ENCODE measurements at places on chromosomes 7 and 10.
A peak's percentile ranks its signal among the peaks of the same experiment; 100 is the strongest.

DNA sequence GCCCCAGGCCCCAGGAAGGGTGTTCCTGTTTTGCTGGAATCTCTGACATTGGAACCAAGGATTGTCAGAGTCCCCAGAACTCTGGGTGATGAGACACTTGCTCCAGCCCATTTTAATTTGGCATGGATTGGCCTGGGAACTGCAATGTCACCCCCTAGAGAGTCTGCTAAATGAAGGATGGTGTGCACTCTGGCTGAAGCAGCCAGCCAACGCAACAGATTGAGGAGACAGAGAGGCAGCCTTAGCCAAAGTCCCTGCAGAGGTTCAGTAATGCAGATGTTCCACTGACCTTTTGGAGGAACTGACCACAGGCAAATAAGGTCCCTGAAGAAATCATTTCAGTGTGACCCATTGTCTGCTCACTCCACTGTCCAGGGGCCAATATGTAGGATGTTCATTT, 13.4 kb downstream of the LRRC18 start:
- no peak for DNase-seq

DNA sequence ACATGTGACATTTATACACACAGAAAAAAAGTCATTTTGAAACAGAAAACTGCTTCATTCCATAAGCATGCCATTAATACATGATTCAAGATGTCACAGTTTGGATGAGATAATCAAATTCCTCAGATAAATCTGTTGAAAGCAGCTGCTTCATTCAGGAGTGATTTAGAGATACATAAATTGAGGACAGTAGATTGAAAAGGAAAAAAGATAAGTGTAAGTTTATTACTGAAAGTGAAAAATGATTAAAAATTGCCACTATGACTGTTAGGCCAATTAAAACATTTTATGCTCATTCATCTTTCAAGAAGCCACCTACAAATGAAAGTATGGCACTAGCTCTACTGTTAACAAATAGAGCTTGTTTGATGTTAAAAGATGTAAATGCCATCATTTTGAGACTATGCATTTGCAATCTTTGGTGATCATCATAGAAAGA, 136.9 kb upstream of the CDK6 start:
- DNase-seq = no peak

DNA sequence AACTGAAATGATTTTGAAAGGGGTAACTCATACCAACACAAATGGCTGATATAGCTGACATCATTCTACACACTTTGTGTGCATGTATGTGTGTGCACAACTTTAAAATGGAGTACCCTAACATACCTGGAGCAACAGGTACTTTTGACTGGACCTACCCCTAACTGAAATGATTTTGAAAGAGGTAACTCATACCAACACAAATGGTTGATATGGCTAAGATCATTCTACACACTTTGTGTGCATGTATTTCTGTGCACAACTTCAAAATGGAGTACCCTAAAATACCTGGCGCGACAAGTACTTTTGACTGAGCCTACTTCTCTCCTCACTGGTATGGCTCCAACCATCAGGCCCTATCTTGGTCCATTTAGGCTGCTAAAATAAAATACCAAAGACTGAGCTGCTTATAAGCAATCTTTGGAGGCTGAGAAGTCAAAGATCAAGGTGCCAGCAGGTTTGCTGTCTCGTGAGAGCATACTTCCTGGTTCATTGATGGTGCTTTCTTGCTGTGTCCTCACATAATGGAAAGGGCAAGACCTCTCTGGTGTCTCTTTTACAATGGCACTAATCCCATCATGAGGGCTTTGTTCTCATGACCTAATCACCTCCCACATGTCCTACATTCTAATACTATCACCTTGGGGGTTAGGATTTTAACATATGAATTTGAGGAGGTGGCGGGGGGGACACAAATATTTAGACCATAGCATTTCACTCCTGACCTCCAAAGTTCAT, 173.3 kb downstream of the CFTR start:
- DNase-seq = no peak

GRCh38 chr10:15540727-15541126, 169.6 kb upstream of the FAM171A1 start:
- no peak for DNase-seq

GRCh38 chr10:104144931-104145330, 23.0 kb downstream of the SFR1 start:
- no peak for DNase-seq

GRCh38 chr7:98294798-98295382, 13.4 kb downstream of the BRI3 start:
- peak; percentile 60 for DNase-seq

DNA sequence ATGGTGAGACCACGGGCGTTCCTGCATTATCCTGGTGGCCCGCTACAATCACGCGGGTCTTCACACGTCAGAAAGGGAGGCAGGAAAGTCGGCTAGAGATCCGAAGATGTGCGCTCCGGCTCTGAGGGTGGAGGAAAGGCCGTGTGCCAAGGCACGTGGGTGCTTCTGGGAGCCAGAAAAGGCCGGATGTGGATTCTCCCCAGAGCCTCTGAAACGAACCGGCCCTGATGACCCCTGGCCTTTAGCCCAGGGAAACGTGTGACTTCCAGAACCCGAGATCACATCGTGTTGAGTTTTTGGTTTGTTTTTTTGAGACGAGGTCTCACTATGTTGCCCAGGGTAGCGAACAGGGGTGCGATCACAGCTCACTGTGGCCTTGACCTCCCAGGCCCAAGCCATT, 244.2 kb downstream of the ELFN1 start:
- no peak for DNase-seq

DNA sequence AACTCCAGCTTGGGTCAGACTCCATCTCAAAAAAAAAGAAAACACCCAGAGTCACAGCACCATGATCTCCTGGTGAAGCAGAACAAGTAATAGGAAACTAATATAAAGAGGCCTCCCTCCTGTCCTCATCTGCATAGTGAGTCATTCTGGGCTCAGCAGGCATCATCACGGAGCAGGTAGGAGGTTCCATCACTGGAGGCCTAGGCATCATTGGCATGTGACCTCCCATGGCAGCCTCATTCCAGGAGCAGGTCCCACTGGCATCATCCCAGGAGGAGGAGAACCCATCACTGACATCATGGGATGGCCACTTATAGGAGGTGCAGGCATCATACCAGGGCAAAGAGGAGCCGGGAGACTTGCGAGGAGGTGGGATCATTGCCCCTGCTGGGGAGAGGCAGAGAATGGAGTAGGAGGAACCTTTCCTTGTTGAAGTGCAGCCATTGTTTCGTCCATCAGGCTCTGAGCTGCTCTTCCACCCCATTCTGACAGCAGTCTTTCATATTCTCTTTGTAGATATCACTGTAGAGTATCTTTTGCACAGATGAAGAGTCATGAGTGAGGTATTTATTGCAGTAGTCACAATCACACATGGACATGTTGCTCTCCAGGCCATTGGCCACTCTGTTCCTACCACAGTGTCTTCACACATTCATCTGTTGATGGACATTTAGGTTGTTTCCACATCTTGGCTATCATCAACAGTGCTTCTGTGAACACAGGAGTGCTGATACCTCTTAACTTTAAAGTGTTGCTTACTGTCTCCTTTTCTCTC, 73.8 kb downstream of the OSBPL3 start:
- no peak for DNase-seq

DNA sequence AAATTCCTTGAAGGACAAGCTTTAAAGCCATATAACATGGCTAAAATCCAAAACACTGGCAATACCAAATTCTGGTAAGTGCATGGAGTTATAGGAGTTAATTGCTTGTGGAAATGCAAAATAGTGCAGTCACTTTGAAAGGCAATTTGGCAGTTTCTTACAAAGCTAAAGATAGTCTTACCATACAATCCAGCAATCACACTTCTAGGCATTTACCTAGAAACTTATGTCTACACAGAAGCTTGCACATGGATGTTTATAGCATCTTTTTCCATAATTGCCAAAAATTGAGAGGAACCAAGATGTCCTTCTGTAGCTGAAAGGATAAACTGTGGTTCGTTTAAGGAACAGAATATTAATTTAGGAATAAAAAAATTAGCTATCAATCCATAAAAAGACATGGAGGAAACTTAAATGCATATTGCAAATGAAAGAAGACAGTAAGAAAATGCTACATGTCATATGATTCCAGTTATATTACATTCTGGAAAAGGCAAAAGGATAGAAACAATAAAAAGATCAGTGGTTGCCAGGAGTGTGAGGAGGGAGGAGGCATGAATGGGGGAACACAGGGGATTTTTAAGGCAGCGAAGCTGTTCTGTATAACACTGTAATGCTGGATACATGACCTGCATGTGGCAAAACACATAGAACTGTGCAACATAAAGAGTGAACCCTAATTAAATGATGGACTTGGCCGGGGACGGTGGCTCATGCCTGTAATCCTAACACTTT, 51.9 kb downstream of the GNAT3 start:
- DNase-seq = no peak

GRCh38 chr10:90977855-90978486, 57.1 kb upstream of the ANKRD1 start:
- DNase-seq = no peak

GRCh38 chr10:70617798-70618568, 15.4 kb upstream of the PRF1 start:
- DNase-seq = no peak

DNA sequence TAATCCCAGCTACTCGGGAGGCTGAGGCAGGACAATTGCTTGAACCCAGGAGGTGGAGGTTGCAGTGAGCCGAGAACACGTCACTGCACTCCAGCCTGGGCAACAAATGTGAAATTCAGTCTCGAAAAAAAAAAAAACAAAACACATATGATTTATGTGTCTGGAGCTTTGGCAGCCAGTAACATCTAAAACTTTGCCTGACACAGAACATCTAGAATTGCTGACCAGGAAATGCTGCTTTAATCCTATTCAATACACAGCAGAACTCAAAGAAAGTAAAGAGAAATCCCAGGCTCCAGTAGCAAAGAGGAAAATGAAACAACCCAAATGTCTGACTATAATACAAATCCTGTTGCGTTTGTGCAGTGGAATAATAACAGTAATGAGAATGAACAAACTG, 4.5 kb upstream of the CCDC6 start:
- no peak for DNase-seq

- no peak for DNase-seq
Measured at GRCh38 chr7:66118603-66119002, 4.0 kb downstream of the CRCP start.

- no peak for DNase-seq
Measured at GRCh38 chr10:14466257-14466656, 135.5 kb upstream of the FRMD4A start.

DNA sequence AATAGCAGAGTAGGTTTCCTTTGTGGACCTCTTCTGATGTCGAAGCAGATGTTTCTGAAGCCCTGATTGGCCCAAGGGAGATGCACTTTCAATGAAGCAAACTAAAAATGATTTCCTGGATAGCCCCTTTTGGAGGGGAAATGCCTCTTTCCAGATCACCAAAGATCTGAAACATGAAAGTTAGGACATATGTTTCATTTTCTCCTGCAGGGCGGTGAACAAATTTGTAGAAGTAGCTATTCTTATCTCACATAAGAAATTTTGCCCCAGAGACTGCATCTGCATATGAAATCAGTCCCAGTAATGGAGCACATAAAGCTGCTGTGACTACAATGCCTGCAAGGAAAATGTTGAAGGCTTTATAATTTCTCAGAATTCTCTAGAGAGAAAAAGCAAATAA, 56.0 kb downstream of the THSD7A start:
- no peak for DNase-seq

GRCh38 chr7:150978126-150978789, at the start of gene KCNH2:
Gene KCNH2, minus strand, starts transcription at chr7:150978321. Its CDS starts 408 bp downstream, at chr7:150977913.
- peak; percentile 56 for DNase-seq

- no peak for DNase-seq
Measured at GRCh38 chr7:102132209-102132752, 154.4 kb upstream of the SH2B2 start.

DNA sequence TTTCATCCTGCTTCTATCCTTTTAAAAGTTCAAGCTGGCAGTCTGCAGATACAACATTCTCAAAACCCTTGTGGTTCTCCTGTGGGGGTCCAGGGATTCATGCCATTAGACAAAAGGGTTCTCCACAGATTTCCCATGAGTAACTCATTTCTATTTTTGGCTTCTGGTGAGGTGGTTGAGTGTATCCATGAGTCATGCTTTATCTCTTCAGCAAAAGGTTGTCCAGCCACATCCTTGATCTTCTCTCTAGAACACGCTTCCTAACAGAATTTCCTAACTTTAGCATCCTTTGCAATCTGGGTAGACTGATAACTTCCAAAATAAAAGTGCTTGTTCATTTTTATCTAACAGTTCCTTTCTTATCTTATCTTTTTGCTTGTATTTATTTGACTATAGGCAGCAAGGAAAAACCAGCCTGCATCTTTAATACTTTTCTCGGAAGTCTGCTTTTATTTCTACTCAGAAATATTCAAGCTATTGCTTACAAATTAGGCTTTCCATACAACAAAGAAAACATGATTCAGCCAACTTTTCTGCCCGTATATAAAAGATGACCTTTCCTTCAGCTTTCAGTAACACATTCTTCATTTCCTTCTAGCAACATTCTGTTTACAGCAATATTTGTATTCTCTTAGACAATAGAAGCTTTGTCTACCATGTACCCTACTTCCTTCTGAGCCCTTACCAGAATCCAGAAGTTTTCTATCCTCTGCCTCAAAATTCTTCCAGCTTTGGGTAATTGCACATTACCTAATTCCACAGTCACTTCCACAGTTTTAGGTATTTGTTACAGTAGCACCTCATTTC, 79.3 kb upstream of the IL6 start:
- DNase-seq = no peak

DNA sequence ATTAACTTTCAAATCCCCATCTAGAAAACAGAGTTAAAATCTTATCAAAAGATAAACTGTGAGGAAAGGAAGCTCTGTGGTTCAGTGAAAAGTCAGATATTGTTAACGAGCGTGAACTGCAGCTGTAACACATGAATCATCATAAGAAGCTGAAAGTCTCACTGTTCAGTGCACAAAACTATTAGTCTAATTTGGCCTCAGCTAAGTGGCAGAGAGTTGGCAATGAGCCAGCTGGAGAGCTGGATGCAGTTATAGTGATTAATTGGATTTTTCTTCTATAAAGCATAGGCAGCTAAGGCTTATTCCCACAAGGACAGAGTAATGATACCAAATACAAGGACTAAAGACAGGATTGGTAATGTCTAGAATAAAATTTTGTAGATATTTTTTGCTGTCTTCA, 101.1 kb upstream of the ABCB5 start:
- no peak for DNase-seq

GRCh38 chr10:119525116-119525515, 17.4 kb downstream of the RGS10 start:
- no peak for DNase-seq

GRCh38 chr10:13340068-13340467, 8.0 kb downstream of the SEPHS1 start:
- no peak for DNase-seq

DNA sequence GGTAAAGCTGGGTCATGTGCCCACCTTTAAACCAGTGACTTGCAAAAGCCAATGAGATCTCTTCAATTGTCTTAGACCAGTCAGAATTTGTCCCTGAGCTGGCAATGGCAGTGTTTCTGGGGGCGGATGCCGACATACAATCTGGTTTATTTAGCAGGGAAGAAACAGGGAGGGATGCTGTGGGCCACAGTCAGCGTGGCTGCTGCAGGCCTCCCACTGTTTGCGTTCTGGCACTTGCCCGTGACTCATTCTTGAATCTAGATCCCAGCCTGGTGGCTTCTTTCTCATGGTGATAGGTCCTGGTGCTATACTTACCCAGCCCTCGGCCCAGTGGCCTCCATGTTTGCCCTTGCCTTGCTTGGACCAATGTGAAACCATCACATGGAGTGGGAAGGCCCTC, 3.1 kb upstream of the CPA1 start:
- DNase-seq = no peak
